ENCODE measurements at places on chromosomes 4 and X.

GRCh38 chr4:38094419-38094818 is 134.2 kb downstream of the PTTG2 start:
- DNase-seq = no peak

- DNase-seq = no peak
These were observed 50.2 kb upstream of the PDE5A start for GRCh38 chr4:119678761-119679160.

DNA sequence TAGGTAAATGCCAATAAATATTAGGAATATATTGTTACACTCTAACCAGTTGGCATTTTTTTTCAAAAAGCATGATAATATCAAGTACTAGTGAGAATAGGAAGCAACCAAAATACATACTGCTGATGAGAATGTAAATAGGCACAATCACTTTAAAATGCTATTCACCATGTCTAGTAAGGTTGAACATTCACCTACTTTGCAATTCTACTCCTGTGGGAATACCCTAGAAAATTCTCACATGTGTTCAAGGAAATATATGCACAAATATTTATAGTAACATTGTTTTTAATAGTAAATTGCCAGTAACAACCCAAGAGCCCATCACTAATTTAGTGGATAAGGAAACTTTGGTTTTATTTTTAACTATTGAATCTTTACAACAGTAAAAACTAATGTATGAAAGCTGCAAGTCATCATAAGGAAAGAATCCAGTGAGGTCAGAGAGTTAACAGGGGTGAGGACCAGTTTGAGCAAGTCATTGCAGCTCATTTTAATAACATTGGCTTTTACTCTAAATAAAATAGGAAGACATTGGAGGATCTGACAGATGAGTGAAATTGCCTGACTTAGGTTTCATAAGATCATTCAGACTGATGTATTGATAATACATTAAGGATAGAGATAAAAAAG is 23.6 kb downstream of the FSTL5 start:
- DNase-seq = no peak

DNA sequence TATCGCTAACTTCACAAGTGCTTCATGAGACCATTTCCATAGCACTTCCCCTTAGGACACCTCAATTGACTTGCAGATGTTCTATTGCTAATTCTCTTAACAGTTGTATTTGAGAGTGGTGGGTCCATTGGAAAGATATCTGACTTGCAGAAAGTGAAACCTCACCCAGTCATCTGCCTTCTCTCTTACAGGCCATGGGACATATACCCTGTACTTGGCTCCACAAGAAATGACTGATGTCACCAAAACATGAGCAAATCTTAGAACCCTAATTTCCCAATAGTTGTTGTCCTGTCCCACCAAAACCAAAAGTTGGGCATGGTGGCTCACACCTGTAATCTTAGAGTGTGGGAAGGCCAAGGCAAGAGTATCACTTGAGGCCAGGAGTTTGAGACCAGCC is 101.9 kb upstream of the MAML3 start:
- no peak for DNase-seq

- DNase-seq = peak; percentile 71
These were observed 46.6 kb downstream of the CD40LG start for GRCh38 chrX:136694431-136695087.

GRCh38 chrX:96707804-96708203 is 23.2 kb downstream of the DIAPH2 start:
- no peak for DNase-seq

DNA sequence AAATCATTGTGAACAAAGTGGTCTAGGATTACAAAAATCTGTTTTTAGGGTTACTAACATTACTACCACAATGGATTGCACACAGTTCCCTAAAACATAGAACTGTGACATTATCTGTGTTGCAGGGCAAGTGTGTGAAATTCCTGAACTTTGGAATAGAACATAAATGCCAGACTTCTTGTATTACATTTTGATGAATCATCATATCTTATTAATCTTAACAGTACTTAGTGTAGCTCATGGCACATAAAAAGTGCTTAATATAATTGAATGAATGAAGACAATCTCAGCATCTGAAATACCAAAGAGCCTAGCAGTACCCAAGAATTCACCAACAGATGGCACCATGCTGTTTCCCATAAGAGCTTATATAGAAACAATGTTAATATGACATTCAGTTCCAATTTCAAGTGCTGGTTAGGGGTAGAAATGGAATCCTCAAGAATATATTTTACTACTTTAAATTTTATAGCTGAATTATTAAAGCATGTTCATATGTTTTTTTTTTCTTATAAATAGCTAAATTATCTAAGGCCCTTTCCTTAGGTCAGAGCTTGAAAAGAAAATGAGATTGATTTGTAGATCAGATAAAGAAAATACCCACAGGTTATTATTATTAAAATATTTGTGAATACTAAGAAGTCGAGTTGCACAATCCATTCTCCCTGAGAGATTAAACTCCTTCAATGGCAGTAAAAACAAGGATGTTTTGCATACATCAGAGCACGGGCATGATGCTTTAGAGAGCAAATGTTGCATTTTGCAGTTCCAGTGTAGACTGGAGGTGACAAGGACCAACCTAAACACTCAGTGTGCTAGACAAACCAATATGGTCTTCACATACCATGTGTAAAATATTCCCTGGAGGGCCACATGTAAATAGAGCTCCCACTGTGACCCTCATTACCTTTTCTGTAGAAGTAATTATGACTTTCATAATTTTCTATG is 25.7 kb upstream of the SHISA3 start:
- DNase-seq = no peak

GRCh38 chrX:107710617-107711391 is 64.8 kb downstream of the TSC22D3 start:
- DNase-seq = peak; percentile 92

- DNase-seq = no peak
These were observed 1830.0 kb upstream of the IGFBP7 start for GRCh38 chr4:58940167-58940566.

- DNase-seq = no peak
These were observed 1.1 kb upstream of the SEL1L3 start for GRCh38 chr4:25863831-25864418.

- no peak for DNase-seq
These were observed 66.7 kb upstream of the PRPS1 start for GRCh38 chrX:107561468-107562215.

- DNase-seq = no peak
These were observed 14.1 kb downstream of the SLC10A7 start for GRCh38 chr4:146507632-146508031.

DNA sequence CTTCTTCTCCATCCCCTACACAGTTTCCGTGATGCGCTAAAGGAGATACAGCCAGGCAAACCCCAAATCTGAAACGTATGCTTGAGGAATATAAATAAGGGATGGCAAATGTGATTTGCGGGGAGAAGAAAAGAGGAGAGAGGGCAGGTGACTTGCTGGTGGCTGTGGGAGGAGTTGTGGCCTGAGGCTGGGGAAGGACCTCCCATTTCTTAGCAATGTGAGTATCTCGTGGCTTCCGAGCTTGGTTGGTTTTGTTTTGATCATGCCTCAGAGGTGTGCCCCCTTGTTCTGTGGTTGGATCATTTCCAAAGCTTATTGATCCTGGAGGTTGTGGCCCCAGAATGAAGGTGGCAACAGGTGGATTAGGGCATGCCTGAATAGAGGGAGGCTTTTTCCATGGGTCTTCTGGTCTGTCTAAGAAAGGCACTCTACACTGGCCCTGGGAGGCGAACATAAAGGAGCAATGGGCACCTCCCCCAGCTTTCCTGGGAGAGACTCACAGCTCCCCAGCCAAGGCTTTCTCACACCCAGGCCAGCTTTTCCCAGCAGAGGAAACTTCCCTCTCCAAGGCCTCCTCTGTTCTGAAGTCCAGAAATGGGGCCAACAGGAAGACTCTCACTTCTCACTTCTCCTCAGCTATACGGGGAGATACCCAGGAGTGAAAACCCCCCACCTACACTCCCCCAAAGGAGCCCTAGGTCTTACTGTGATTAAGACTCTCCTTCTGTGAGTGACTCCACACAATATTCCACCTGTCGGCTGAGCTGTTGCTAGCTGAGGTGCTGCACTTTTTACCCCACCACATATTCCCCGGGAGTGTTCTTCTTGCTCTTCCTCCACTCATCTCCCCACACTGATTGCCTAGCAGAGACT is 40.0 kb downstream of the C4orf51 start:
- no peak for DNase-seq

DNA sequence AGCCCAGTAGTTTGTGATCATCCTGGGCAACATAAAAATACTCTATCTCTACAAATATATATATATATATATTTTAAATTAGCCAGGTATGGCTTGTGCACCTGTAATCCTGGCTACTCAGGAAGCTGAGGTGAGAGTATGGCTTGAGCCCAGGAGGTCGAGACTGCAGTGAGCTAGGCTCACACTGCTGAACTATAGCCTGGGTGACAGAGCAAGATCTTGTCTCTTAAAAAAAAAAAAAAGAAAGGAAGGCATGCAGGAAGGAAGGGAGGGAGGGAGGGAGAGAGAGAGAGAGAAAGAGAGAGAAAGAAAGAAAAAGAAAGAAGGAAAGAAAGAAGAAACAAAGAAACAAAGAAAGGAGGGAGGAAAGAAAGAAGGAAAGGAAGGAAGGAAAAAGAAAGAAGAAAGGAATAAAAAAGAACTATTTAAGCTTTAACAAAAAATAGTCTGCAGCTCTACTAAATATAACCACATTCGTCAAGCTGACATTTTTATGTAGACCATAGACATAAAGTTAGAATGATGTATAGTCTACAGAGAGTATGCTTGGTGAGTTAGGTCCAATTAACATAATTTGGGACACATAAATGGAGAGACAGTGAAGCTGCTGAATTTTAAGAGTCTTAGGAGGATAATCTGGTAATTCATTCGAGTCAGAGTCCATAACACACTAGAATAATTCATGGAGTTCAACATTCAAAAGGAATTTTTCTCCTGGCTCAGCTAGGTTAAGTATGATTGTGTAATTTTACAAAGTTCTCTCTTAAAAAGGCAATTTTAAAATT is 111.9 kb downstream of the GLRA3 start:
- DNase-seq = no peak

DNA sequence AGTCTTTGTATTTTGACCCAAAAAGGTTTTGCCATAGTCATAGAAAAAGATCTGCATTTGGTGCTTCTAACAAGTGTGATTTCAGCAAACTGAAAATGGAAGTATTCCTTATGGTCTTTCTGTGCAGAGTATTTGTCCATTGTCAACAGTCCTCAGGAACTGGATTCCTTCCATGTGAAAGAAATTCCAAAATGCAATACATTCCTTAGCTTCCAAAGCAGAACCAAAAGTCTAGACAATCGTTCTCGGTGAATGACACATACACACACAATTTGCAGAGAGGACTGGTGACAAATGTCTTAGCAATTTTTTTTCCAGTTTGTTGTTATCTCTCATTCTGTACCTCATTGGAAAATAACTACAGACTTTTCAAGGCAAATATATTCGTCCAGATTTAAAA is 562.2 kb upstream of the SLIT2 start:
- no peak for DNase-seq

DNA sequence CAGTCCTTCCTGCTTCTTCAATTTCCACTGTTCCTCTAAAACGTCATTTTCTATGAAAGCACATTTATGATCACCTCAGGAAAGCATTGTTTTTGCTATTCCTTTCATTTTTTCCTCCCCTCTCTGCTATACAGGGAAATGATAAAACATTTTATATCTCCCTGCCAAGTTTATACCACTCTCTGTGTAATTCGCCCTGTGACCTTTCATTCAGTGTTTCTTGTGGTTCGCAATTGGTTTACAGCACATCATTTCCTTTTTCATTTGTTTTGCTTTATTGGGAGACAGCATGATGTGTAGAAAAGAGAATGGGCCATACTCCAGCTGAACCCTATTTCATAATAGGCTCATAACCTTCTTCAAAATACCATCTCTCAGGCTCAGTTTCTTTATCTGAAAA is 99.9 kb upstream of the RAPGEF2 start:
- no peak for DNase-seq

DNA sequence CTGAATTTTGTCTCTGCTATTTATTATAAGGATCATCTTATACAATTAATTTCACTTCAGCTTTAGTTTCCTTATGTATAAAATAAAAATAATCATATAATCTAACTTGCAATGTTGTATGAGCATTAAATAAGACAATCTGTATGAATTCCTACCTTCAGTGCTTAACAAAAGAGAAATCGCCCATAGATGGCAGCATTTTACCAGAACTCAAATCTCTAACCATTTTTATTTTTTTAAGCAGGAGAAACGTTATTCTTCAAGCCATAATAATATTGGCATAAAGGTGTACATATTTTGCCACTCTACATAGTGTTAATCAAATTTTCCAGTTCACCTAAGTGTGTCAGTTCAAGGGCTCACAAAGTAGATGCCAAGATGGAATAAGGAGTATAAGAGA is 78.8 kb downstream of the TMEM47 start:
- no peak for DNase-seq

- no peak for DNase-seq
These were observed 449.4 kb upstream of the HTR2C start for GRCh38 chrX:114134465-114134864.

DNA sequence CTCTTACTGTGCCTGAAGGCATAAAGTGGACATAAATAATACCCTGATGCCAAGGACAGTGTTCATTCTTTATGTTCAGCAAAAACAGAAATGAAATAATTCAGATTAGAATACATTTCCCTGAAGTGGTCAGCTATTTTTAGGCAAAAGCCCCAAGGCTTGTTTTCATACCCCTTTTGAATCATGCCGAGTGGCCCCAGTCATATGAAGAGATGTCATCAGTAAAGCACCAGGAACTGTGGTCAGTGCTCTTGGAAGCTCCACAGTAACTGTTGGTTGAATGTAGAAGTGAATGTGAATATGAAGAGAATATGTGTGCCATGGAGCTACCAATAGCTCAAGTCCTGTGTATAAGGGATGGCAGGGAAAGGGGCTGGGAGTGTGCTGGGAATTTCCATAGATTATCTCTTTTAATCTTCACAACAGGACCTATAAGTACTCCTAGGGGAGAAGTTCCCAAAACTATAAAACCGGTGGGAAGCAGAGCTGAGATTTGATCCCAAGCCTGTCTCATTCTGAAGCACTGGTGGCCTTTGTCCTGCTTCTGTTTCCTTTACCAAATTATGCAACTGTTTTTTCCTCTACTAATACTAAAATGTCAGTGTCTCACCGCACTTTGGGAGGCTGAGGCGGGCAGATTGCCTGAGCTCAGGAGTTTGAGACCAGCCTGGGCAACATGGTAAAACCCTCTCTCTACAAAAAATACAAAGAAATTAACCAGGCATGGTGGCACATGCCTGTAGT is 52.6 kb downstream of the FNIP2 start:
- DNase-seq = no peak

- no peak for DNase-seq
These were observed 5.4 kb upstream of the FATE1 start for GRCh38 chrX:151710457-151710856.

DNA sequence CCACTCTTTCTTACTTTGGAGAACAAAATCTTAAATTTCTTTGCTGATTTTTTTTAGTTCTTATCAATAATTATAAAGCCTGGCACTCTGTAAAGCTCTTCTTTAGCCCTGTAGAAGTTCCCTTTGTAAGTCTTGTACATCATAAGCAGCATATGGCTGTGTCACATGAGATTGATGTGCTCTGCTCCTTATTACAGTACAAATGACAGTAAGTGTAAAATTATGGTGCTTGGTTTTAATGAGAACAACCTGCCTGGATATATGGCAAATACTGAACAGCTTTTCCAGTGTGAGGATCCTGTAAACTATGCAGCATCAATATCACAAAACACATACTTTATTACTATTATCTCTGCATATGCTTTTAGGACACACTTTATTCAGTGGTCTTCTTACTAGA is 145.9 kb upstream of the GNPDA2 start:
- no peak for DNase-seq

Measured in CD4-positive, alpha-beta T cell treated with Interleukin-21 for 1 hour (primary cell).